ENCODE measurements at places on chromosomes 16 and 17.
A peak's percentile ranks its signal among the peaks of the same experiment; 100 is the strongest.

DNA sequence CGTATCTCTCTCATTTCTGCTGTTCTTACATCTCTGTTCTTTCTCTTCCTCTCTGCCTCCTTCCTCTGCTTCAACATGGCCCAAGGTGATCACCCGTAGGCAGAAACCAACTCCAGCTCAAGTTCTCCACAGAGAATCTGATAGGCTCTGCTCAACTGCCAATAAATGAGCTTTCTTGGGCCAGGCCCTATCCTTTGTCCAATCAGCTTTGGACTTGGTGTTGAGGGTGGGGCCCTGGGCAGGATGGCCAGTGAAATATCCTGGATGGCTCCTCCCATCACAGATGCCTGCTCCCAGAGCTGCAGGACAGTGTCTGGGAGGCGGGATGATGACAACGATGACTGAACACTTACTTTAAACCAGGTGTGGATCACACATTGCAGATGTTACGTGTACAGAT, 17.4 kb upstream of the BRD7 start:
- no peak for DNase-seq

- no peak for DNase-seq
These were observed 378.3 kb downstream of the CDH13 start for GRCh38 chr16:83004868-83005652.

GRCh38 chr17:59296190-59296589, 35.3 kb upstream of the YPEL2 start:
- no peak for DNase-seq

GRCh38 chr16:21946889-21947635, 6.1 kb upstream of the UQCRC2 start:
- no peak for DNase-seq

- DNase-seq: no peak
These were observed 744 bp downstream of the SALL1 start for GRCh38 chr16:51150165-51150887.

DNA sequence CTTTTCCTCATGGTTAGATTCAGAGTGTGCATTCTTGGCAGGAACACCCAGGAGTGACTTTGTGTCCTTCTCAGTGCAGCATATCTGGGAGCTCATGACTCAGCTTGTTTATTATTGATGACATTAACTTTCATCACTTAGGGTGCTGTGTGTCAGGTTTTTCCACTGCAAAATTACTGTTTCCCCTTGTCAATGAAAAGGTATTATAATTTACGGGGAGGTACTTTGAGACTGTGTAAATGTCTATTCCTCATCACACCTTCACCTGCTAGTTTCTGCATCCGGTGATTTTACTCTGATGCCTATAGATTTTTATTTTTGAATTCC, 50.5 kb downstream of the WWP2 start:
- DNase-seq: no peak

DNA sequence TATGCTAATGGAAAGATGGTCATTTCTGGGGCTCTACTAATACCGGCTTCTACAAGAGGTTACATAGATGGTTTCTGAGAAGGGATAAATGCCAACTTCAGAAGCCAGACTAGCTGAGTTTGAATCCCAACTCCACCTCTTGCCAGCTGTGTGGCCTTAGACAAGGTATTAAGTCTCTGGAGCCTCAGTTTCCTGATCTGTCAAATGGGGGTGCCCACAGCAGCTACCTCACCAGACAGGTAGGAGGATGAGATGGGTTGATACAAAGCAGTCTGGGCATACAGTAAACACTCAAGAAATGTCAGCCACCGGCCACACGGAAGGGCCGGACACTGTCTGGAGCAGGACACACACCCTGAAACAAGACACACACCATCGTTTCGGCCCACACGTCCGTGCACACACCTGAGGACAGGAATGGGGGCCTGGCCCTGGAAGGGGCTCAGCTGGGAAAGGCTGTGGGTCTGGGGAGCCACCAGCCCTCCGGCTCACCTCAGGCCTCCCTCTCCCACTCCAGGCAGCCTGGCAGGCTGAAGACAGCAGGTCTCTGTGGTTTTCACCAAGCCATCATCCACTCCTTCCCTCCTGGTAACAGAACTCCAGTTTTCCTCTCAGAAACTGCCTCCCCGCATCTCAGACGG, 5.5 kb downstream of the KNOP1 start:
- DNase-seq: no peak

DNA sequence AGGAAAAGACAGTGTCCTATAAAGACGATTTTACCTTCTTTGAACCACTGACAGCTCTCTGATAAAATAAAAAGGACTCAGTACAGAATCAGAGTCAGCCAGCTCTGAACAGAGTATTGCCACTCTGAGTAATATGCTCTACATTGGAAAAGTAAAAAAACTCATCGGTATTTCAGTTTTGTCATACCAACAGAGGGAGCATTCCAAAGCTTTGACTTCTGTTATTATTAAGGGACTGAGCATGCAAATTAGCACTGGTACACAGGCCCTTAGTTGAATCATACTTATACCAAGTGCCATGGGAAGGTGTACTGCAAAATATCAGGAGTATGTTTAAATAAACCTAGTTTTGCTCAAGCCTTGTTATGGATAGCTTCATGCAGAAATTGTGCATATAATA, 509.0 kb upstream of the KIF2B start:
- DNase-seq: no peak

DNA sequence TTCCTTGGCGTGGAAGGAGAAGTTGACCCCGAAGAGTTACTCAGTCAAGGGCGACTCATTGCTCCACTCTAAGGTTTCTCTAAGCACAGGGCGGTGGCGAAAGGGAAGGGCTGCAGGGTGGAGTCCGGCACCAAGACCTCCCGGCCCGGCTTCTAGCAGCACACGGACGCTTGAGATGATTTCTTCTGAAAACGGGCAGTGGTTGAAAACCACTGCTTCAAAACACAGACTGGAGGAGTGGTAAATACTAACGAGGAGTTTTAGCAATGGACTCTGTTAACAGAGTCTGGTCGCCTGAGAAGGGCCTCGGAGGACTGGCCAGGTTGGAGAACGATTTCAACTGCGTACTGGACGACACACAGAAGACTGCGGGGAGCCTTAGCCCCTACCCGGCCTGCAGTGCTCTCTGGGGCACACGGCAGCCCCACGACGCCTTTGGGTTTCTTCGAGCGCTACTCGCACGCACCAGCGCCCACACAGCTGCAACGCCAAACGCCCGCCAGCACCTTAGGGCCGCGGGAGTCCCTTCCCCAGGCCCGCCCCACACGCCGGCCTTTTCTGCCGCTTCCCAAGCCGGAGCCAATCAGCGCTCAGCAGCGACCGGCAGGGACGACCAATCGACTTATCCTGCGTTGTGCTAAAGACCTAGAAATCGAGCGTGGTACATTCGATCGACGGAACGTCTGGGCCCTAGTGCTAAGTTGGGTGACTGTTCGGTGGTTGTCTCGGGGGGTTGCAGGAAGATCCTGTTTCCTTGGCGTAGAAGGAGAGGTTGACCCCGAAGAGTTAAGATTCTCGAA, 14.4 kb upstream of the CA4 start:
- DNase-seq: peak; percentile 59

DNA sequence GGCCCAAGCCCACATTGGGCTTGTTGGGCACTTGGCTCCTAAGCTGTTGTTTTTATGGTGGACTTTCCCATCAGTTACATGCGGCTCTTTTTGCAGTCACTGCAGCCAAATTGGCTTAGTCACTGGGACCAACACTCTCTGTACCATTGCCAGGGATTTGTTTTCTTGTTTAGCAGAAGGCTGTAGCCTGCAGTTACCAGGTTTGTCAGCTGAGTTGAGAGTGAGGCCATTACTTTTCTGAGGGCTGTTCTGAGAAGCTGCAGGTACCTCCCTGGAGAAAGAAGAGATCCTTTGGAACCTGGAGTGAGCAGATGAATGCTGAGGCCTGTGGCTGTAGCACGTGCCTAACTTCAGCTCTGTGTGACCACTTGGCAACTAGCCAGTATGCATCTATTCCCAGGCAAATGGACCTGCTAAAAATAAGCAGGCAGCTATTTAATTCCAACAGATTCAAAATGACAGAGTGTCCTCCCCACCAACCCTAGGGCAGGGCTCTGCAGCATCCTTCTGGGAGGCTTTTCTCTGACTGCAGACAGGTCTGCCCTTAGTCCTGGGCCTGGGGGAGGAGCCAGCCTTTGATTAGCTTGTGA, 12.9 kb downstream of the AKAP1 start:
- DNase-seq: no peak

GRCh38 chr17:66430846-66431795, 128.7 kb downstream of the PRKCA start:
- DNase-seq: no peak

GRCh38 chr17:48547808-48548522, 3.1 kb upstream of the HOXB2 start:
- no peak for DNase-seq

DNA sequence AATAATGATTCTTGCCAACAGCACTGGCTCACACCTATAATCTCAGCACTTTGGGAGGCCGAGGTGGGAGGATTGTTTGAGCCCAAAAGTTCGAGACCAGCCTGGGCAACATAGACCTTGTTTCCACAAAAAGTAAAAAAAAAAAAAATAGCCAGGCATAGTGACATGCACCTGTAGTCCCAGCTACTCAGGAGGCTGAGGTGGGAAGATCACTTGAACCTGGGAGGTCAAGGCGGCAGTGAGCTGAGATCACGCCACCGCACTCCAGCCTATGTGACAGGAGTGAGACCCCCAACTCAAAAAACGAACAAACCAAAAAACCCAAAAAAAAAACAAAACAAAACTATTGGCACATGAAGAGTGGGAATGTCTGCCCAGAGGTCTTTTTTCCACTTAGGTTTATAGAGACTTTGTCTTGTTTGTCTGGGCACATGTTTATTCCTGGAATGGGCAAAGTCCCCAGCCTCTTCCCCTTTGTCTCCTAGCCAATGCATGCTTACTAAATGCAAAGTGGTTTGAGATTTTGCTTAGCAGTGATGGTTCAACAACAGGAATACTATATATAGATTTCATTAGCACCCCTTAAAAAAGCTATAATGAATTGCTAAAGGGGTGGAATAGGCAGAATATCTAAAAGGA, 25.9 kb downstream of the NMT1 start:
- DNase-seq: no peak

DNA sequence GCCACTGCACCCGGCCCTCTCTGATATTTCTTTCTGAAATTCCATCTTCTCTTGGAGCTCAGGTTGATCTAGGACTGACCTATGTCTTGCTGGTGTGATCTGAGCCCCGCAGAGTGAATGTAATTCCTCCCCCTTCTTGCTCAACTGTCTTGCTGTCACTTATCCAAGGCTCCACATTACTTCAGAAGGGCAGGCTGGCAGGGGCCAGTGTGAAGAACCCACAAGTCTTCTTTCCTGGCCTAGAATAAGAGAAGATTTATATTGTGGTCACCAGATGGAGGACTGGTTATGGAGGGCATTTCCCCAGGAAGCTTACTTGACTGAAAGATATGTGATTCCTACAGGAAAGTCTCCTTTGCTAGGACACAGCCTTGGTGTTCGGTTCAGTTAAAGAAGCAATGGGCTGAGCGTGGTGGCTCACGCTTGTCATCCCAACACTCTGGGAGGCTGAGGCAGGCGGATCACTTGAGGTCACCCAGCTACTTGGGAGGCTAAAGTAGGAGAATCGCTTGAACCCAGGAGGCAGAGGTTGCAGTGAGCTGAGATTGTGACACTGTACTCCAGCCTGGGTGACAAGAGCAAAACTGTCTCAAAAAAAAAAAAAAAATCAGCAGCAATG, 13.4 kb downstream of the ITGAL start:
- no peak for DNase-seq

DNA sequence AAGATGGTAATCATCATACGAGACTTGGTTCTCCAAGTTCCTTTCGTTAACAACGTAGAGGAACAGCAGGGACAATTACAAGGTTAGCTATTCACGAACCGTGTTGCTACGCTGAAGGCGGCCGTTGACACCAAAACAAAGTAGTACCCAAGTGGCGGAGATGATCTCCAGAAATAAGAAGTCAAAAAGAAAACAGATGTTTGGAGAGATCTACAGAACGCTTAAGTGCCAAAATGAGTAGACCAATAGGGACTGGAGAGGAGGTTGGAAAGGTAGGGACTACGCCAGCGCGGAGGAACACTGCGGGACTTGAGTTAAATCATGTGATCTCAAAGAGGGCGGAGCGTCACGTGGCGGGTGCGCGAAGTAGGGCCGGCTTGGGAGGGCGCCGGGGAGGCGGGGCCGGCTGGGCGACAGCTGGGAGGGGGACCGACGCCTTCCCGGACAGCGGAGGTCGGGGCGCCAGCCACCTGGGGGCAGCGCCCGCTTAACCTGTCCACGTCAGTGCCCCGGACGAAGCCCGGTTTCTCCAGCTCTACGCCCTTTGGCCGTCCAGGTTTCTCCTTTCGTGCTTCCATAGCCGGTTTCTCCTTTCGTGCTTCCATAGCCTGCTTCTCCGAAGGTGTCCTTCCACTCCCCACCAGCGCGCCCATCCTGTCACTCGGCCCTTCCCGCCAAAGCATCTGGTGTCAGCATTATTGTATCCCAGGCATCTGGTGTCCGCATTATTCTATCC, 636 bp upstream of the GABARAP start:
- DNase-seq: peak; percentile 95

DNA sequence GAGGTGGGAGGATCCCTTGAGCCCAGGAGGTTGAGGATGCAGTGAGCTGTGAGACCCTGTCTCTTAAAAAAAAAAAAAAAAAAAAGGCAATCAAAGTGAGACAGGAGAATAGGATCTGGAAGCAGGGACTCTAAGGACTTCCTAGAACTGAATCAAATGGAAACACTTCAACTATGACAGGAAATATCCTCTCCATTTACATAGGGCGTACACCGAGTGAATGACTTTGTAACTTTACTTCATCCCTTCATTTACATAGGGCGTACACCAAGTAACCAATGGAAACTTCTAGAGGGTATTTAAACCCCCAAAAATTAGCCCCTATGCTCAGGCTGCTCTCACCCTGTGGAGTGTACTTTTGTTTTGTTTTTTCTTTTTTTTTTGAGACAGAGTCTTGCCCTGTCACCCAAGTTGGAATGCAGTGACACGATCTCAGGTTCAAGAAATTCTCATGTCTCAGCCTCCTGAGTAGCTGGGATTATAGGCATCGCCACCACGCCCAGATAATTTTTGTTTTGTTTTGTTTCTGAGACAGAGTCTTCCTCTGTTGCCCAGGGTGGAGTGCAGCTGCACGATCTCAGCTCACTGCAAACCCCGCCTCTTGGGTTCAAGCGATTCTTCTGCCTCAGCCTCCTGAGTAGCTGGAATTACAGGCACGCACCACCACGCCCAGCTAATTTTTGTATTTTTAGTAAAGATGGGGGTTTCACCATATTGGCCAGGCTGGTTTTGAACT, 9.6 kb upstream of the PRPSAP1 start:
- DNase-seq: no peak

DNA sequence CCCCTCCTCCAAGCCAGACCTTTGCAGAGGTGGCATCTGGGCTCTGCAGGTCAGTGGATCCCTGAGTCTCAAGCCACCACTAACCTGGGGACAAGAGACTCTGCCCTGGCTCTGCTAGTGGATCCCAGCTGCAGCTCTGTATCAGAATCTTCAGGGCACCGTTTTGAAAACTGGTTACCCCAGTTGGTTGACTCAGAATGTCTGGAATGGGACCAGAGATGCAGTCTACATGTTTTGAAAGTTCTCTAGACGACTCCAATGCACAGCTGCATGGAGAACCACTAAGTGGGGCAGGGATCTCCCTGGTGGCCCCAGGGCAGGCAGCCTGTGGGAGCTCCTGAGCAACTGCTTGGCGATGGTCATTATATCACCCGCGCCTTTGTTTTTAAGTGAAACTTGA, 34.1 kb upstream of the ADORA2B start:
- DNase-seq: no peak

Data from effector memory CD8-positive, alpha-beta T cell (primary cell).